ENCODE measurements at places on chromosomes 2 and 18.

DNA sequence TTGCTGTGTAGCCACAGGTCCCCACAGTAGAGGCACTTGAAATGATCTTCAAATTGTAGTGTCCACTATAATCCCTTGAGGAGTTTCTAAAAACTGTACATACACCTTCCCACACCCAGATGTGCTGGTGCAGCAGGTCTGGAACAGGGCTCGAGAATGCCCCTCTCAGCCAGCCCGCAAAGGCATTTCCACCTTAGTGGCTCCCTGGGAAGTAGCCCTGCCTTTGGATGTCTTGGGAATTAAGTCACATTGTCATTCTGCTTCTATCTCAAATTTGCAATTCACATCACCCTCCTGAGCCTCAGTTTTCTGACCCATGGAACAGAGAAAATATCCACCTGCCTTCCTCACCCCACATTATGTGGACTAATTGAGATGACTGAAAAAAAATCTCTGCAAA lies 44.3 kb upstream of the TCF7L1 start:
- no peak for DNase-seq

GRCh38 chr2:206001912-206002311 lies 84.1 kb downstream of the INO80D start:
- DNase-seq, result no peak

DNA sequence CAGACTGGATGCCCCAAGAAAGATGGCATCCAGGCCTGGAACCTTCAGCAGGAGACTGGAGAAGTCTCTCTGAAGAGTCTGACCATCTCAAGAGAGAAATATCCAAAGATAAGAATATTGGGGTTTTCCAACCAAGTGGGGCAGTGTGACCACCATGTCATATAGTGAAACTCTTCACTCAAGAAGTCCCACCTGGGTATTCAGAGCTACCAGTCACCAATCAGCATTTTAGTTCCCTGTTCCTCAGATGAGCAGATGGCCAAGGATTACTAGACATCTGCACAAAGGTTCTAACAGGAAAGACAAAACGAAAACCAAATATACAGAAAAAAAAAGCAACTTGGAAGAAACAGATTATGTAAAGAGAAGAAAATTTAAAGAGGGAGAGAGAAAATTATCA lies 38.5 kb upstream of the CXCR4 start:
- no peak for DNase-seq

DNA sequence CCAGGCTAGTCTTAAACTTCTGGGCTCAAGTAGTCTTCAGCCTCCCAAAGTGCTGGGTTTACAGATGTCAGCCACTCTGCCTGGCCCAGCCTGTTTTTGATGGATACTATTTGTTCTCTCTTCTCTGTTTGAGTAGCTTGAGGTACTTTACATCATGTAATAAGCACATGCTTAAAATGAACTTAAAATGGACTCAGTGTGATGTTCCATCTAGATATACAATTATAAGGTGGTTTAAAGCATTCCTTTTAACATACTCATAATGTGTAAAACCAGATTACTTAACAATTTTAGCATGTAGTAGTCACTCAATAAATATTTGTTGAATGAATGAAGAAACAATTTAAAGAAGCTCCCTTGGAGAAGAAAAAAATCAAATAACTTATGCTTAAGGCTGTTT lies 9.6 kb downstream of the PTPRM start:
- DNase-seq, result no peak

DNA sequence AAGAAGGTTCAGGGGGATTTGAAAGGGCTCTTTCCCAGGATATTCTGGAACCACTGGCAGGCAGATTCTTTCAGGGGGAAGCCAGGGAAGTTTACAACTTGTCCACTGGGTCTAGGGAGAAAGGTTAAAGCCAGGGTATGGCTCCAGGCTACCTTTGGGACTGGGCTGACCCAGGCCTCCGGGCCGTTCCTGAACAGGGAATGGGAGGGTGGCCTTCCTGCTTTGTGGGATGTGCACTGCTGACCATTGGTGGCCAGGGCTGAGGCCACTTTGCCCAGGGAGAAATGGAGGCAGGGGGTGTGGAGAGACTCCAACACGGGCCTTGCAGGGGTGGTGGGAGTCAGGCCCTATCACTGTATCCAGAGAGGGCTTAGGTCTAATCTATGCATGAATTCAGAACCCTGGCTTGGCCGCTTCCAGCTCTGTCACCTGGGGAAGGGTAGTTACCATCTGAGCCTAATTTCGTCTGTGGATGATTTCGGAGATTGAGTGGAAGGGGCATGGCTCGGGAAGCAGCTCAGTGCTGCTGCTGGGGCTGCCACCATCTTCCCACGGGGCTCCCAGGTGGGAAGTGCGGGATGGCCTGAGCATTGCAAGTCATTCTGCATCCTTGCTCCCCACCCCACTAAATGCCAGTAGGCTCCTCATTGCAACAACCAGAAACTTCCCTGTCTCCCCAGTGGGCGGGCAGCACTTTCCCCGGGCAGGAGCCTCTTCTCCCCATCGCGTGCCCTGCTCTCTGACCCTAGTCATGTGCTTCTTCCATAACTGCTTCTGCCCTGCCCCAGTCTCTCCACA lies 57.1 kb upstream of the OTOF start:
- DNase-seq, result peak; percentile 58

DNA sequence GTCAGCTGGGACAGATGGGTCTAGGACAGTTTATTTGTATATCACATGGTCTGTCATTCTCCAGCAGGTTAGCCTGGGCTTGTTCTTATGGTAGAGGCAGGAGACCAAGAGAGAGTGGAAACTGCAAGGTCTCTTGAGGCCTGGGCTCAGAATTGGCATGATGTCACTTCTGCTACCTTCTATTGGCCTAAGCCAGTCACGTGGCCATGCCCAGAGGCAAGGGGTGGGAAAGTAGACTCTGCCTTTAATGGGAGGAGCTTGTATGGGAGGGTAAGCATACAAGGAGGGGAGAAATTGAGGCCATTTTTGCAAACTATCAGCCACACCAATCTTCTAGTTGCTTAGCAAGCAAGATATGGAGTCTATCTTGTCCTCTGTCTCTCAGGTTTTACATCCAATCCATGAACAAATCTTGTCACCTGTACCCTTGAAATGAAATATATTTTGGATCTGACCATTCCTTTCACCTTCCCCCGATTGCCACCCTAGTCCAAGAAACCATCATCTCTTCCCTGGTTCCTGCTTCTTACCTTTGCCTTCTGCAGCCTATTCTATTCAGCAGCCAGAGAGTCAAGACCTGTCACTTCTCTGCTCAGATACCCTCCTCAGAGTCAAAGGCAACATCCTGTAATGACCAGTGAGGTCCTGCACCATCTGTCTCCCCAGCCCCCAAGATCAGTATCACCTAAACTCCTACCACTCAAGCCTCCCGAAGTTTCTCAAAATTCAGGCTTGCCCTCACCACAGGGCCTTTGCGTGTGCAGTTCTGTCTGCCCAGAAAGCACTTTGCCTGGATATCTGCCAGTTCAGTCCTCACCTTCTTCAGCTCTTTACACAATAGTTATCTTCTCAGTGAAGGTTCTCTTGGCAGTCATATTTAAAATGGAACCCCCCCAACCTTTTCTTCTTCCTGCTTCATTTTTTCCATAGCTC lies 240.0 kb downstream of the LOXHD1 start:
- DNase-seq, result no peak

- peak; percentile 93 for DNase-seq
Observed at GRCh38 chr18:79965119-79965902, 868 bp downstream of the HSBP1L1 start.

DNA sequence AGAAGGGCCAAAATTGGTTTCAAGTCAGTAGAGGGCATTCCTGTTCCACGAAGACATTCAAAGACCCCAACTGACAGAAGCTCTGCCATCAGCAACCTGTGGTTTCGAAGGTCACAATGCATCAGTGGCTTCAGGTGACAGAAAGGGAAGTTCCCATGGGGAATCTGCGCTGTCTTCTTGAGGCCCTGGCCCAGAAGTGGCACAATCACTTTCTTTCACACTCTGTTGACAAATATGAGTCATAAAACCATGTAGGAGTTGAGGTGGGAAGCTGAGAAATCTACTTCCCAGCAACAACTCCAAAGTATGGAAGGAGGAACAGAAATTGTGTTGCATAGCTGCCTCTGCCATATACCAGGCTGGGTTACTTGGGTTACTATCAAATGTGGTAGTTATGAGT lies 621.1 kb upstream of the FANCL start:
- no peak for DNase-seq

- peak; percentile 59 for DNase-seq
Observed at GRCh38 chr2:3326871-3327270, 50.7 kb downstream of the EIPR1 start.

- DNase-seq, result no peak
Observed at GRCh38 chr2:237882510-237883481, 23.4 kb downstream of the RAMP1 start.
